MM.1S (cell line): ENCODE measurements at places on chromosomes 5 and 9.

DNA sequence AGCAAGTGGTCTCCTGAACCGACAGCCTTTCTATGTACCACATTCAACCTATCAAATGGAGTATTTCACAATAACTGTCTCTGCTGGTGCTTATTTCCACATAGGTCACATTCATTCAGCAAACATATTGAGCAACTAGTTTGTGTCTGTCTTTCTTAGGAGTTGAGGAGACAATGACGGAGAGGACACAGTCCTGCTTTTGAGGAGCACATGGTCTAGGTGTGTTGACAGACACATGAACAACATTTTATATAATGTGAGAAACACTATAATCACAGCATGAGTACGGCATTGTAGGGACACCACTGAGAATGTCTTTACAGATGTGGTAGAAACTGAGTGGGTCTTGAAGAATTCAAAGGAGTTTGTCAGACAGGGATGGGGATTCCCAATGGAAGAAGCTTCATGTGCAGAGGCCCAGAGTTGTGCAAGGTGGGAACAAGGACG lies 28.5 kb downstream of the NFIL3 start:
- DNase-seq: no peak

DNA sequence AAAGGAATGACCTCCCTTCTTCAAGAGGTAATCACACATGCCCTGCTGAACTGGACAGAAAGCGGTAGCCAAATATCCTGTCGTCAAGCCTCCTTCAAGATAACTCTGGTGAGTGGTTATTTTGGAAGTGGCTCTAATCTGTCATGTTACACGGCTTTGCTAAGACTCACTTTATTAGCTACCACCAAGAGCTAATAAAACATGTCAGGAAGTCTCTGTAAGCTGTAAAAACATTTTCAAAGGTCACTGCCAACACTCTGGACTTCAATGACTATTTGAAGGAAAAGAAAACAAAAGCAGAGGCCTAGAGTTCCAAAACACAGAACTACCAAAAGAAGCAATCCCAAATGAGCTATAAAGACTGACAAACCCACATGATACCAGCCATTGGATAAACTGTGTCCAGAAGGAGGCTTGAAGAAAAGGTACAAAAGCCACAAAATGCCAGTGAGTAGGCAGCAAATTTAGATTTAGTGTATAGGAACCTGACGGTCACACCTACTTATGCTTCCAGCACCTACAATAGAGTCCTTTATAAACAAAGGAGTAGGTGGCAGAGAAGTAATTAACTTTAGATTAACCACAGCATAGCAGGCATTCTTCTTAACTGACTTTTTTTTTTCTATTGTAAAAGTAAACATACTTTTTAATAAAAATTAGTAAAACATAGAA lies 97.3 kb upstream of the EQTN start:
- no peak for DNase-seq

GRCh38 chr5:160539431-160539830 lies 117.8 kb downstream of the PTTG1 start:
- DNase-seq: no peak

- no peak for DNase-seq
Measured at GRCh38 chr5:59036274-59036961, 453.5 kb downstream of the RAB3C start.

DNA sequence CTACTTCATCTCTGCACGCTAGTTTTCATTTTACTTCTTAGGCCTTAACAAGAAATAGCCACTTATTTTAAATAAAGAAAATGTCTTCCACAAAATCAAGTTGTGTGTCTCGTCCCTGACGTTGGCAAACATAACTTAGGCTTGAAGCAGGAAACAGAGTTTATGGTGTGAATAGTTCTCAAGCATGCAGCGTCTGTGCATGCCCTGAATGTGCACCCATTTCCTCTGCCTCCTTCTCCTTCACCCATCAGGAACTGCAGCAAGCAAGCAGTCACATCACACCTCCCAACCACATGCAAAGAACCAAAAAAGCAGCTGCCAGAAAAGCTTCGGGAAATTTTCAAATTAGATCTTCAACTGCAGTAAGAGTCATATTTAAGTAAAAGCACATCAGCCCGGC lies 424.0 kb upstream of the IRX4 start:
- DNase-seq: no peak

DNA sequence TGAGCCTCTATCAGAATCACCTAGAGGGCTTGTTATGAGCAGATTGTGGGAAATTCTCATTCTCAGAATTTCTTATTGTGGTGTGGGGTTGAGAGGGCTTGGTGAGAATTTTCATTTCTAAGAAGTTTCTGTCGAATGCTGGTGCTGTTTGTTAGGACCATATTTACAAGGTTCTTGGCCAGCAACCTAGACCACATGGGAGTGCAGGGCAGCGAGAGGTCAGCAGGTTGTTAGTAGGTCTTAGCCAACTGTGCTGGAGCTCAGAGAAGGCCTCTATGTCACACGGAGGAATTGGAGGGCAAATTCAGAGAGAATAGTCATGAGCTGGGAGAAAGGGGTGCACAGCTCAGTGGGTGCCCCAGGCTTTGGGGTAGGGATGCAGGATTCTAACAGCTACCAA lies 357.0 kb downstream of the LRRC70 start:
- DNase-seq: no peak

GRCh38 chr5:116621599-116621998 lies 47.0 kb upstream of the SEMA6A start:
- DNase-seq: no peak

GRCh38 chr5:149550594-149551226 lies 529 bp downstream of the CSNK1A1 start:
- peak; percentile 30 for DNase-seq

GRCh38 chr9:77977210-77977611 lies 54.4 kb downstream of the GNAQ start:
- DNase-seq: peak; percentile 27

GRCh38 chr5:17400724-17401469 lies 97.1 kb upstream of the TAF11L2 start:
- DNase-seq: no peak

- DNase-seq: peak; percentile 50
Measured at GRCh38 chr5:176573564-176574296, 24.6 kb downstream of the CDHR2 start.

GRCh38 chr9:128124873-128125579 lies 2.5 kb downstream of the PTGES2 start:
- no peak for DNase-seq

DNA sequence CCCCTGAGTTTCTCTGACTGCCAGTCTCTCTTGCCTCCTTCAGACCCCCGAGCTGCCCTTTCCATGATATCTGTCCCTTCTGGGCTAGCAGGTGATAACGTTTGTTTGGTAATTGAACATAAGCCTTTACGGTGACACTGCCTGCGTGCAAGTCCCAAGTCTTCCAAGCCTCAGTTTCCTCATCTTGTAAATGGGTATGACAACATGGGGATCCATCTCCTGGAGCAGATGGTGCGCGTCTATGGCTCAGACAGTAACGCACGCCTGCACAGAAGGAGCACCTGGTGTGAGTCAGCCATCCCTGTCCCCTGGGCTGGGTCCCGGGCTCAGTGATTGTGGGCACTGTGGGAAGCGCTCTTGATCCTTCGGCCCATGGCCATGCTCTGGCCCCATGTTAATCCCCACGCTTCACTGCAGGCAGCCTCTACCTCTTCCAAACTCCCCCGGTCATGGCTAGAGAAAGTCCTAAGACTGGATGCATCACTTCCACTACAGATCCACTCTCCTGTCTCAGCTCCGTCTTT lies 85.8 kb downstream of the DAP start:
- no peak for DNase-seq

DNA sequence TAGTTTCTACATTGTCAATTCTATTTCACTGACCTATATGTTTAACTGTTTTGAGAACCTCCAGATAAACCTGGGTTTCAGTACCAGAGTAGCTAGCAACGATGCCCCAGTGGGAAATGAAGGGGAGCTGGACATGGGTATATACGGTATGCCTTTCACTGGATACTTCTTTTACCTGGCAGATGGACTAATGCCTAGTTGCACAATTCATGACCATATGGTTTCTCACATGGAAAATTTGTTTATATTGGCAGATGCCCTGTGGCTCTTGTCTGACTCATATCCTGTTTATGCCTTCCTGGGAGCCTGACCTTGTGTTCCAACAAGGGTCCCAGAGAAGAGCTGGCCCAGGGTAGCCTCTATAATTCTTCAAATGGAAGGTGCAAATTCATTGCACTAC lies 144.1 kb downstream of the MAT2B start:
- DNase-seq: no peak

DNA sequence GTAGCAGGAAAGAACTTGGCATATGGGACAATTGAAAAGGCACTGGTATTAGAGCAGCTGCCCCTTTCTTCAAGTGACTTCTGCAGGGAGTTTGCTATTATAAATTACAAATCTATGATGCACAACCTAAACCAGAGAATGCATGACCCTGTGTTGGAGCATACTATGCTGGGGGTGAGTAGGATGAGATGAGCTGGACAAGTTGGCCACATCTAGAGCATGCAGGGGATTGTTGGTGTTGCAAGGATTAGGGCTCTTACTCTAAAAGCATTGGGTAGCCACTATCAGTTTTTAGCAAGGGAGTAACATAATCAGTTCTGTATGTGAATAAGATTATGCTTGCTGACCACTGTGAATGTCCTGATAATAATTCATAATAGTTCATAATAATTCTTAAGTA lies 186.7 kb downstream of the KIAA0825 start:
- no peak for DNase-seq

DNA sequence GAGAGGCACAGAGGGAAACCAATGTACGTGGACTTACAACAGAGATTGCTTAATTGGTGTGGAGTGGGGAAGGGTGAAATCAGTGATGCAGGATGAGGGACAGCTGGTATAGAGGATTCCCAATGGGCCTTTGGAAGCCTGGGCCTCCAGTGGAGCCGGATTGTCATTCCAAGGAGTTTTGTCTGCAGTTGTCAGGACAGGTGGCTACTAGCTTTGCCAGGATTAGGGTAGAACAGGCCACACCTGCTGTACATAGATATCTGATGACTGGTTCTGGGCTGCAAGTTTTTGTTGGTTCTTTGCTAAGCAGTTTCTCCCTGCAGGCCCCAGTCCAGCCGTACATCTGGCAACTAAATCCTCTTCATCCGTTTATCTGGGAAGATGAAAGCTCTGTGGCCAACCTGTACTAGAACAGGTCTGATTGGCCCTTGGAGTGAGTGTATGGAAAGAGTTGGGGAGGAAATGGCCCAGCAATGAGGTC lies 4.2 kb downstream of the SKP2 start:
- no peak for DNase-seq

GRCh38 chr5:168513861-168514428 lies 15.2 kb upstream of the FBLL1 start:
- DNase-seq: no peak

DNA sequence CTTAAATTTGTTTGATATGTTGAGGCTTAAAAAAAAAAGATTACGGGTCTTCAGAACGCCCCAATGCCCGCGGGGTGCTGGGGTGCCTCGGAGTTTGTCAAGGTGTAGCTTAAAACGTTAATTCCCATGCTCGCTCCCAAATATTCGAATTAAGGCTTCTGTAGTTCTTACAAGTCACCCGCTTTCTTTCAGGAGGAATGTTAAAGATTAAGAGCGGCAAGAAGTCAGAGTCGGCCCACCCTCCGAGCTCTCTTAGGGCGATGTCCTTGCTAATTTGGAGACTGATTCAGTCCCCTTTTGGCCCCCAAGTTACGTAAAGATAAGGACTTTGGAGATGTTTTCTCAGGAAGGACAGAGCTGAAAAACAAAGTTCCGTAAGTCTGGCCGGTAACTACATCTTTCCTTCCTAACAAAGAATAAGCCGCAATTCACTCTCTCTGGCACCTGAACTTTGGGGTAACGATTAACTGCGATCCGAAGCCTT lies 746 bp upstream of the NPM1 start:
- no peak for DNase-seq

DNA sequence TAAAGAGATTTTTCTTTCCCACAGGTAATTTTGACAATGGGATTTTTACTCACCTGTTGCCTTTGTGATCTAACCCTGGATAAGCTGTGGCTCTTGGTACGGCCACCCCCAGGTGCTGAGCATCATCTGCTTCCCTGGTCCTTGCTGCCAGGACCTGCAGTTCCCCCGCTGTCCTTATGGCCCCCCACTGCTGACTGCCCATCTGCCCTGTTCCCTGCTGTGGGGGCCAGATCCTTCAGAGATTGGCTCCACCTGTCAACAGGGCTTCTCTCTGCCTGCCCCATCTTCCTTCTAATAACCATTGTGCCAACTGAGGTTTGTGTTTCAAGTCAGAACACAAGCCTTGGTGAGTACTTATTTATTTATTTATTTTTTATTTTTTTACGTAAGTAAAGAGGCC lies 183.3 kb downstream of the MAPKAP1 start:
- no peak for DNase-seq

- DNase-seq: peak; percentile 74
Measured at GRCh38 chr9:110217656-110218099, 9.7 kb upstream of the C9orf152 start.

GRCh38 chr9:19690128-19690527 lies 98.7 kb downstream of the SLC24A2 start:
- no peak for DNase-seq

DNA sequence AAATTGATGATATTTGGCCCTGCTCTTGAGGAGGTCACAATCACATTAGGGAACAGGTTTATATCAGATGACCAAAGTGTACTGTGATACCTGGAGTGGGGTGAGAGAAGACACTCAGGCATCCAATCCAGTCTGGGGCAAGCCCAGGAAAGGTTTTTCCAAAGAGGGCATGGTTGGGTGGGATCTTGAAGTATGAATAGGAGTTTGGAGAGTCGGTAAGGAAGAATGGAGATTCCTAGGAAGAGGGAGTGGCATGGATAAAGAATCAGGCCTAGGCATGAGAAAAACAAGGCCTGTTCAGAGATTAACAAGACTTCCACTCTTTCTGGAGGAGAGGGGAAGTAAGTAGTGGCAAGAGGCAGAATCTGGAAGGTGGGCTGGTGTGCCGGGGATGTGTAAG lies 91.1 kb downstream of the MVB12B start:
- no peak for DNase-seq

- no peak for DNase-seq
Measured at GRCh38 chr5:168365581-168366081, 74.2 kb downstream of the WWC1 start.

- peak; percentile 85 for DNase-seq
Measured at GRCh38 chr9:126788634-126789349, 16.0 kb upstream of the ZBTB43 start.

- DNase-seq: no peak
Measured at GRCh38 chr9:98763986-98764745, 32.2 kb downstream of the ANKS6 start.

DNA sequence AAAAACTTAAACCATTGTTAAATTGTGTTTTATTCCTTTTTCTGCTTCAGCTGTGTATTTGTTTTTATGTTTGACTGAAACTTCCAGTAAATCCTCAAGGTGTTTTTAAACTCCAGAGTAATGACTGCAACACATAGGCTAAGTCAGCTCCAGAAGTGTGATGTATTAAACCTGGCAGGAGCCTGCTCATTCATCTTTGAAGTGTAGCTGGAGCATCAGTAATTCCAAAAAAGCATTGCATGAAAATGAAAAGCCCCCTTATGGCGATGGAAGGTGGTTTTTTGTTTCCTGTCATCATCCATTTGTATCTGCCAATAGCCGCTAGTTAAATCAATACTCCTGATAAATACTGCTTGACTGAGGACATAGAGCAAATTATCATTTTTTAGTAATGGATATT lies 474.2 kb upstream of the ADAMTS16 start:
- no peak for DNase-seq
